Activated CD8-positive, alpha-beta memory T cell treated with anti-CD3 and anti-CD28 coated beads, Interleukin-2, amount 10 ng/mL, durations not matched to agents 7 days and 5 days (primary cell): ENCODE measurements at places on chromosomes 3 and 15. TPM values are rescaled to one million over a fixed set of nuclear protein-coding genes. Genes with fewer than 3 reads are reported as not detected.

HTR3E gene
- not detected for total RNA-seq

MBNL1 gene
- 398 TPM for total RNA-seq

CSTA gene
- not detected for total RNA-seq

INKA1 gene
- total RNA-seq = 0.73 TPM

FGD5 gene
- not detected for total RNA-seq

NOX5 gene
- not detected for total RNA-seq

IGSF11 gene
- not detected for total RNA-seq

TMEM207 gene
- total RNA-seq = not detected

GRM2 gene
- total RNA-seq = 0.52 TPM
